ENCODE measurements at places on chromosomes 13 and 19. TPM values are rescaled to one million over a fixed set of nuclear protein-coding genes. Genes with fewer than 3 reads are reported as not detected.

Gene MEIS3
- total RNA-seq: 50.8 TPM

Gene PODNL1
- total RNA-seq: not detected

Gene CDC37
- 284 TPM for total RNA-seq

Gene TNFSF13B
- total RNA-seq: 0.11 TPM

Gene CABP5
- total RNA-seq: not detected

Gene SPRED3
- 1.0 TPM for total RNA-seq

Gene LGI4
- not detected for total RNA-seq

Gene ZNF383
- total RNA-seq: 1.5 TPM

Gene NRTN
- 32.9 TPM for total RNA-seq

Gene KLF12
- total RNA-seq: 8.8 TPM

Gene PSG11
- total RNA-seq: not detected

Gene LGALS13
- not detected for total RNA-seq

Gene ZMYM2
- 22.5 TPM for total RNA-seq

Gene ZNF132
- 6.0 TPM for total RNA-seq

Gene PPP1R13L
- total RNA-seq: 5.1 TPM

Gene CACNG6
- not detected for total RNA-seq

Gene SLC25A30
- 6.7 TPM for total RNA-seq

Data from SJSA1 (cell line).